ENCODE measurements at places on chromosomes 4 and X. TPM values are rescaled to one million over a fixed set of nuclear protein-coding genes. Genes with fewer than 3 reads are reported as not detected.
A peak's percentile ranks its signal among the peaks of the same experiment; 100 is the strongest.

Gene SPP1
- polyA plus RNA-seq = 1.3 TPM

GRCh38 chr4:15410750-15411149 lies 17.1 kb upstream of the C1QTNF7 start:
- DNase-seq = no peak

Gene TMEM154
- 22.9 TPM for polyA plus RNA-seq

- peak; percentile 70 for DNase-seq
Measured at GRCh38 chrX:48179691-48180090, 16.9 kb downstream of the SSX5 start.

- DNase-seq = no peak
Measured at GRCh38 chrX:103073467-103073866, 9.5 kb upstream of the BEX1 start.

DNA sequence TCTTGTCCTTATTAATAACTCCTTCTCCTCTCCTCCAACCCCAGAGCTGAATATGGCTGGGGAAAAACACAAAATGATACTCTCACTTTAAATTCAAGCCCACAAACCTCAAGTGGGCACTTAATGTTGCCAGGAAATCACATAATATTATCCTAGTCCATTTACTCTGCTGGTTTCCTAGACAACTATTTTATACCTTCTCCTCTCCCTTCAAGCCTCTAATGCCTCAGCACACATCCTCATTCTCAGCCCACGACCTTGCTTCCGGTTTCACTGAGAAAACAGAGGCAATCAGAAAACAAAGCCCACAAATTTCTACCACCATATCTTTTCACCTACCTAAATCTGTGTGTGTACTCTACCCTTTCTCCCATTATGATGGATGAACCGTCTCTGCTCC lies 12.1 kb upstream of the CLCN5 start:
- no peak for DNase-seq

GRCh38 chrX:114819509-114819908 lies 197.9 kb downstream of the IL13RA2 start:
- no peak for DNase-seq

GRCh38 chrX:39451046-39451445 lies 646.7 kb downstream of the BCOR start:
- DNase-seq = no peak

DNA sequence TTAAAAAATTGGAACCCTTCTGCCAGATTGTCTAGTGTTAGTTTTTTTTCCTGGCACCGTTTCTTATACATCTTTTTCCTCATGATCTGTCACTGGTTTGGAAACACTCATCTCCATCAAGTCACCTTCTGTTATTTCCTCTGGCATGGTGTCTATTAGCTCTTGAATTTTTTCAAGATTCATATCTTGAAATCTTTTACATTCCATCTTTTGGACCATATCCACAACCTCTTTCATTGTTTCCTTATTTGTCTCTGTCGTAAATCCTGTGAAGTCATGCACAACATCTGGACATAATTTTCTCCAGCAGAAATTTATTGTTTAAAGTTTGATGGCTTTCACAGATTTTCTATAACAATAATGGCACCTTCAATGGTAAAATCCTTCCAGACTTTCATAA lies 10.2 kb upstream of the TMEM185A start:
- DNase-seq = no peak

DNA sequence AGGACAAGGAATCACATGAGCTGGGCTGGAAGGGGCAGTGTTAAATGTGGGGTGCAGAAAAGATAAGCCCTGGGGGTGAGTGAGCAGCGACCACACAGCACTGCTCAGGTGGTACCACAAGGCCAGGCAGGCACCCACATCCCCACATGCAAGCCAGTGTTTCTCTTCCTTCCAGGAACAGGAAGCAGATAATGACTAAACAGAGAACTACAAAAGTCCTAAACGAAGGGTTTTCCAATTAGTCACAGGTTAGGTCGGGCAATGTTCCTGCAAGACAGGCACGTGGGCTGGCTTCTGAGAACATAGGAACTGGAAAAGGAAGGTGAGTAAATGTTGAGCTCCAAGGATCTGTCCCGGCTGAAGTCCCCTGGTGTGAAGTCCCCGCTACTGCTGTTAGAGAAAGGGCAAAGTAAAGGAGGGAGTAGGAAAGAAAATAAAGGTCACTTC lies 19.5 kb downstream of the RELL1 start:
- DNase-seq = peak; percentile 92

GRCh38 chr4:115972967-115973366 lies 859.5 kb upstream of the NDST4 start:
- DNase-seq = no peak

DNA sequence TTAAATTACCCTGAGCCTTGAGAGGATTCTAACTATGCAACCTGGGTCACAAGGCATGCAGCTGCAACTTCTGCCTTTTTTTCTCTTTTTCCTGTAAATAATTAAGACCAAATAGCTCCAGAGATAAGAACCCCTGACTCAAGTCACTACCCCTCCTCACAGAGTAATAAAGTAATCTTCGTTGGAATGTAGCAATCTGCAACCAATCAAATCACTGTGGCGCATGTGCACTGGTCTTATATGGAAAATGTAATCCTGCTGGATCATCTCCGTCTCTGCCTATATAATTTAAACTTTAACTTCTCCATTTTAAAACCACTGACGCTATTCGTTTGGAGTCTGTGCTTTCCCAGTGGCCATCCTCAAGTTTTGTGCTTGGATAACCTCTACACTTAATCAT lies 6.1 kb upstream of the EFHC2 start:
- no peak for DNase-seq

DNA sequence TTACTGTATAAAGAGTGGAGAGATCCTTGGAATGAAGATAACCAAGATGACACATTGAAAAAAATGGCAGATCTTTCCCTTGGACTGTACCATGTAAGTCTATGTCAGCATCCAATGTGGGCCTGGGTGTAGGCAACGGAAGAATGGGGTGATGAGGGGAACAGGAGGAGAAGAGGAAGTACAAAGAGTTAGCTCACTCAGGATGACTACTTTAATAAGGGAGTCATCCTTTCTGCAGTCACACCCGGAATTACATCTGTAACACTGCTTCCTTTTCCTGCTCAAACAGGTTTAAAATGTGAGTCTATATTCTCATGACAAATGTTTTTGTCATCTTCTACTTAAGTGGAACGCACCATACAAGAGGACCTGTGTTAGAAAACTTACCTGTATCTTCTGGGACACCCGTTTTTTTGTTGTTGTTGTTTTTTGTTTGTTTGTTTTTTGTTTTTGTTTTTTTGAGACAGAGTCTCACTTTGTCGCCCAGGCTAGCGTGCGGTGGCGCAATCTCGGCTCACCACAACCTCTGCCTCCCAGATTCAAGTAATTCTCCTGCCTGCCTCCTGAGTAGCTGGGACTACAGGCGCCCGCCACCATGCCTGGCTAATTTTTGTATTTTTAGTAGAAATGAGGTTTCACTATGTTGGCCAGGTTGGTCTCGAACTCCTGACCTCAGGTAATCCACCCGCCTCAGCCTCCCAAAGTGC lies 18.0 kb downstream of the HPSE start:
- peak; percentile 93 for DNase-seq

GRCh38 chr4:185559915-185560281 lies 24.6 kb upstream of the PDLIM3 start:
- peak; percentile 75 for DNase-seq

Gene TRIM60
- not detected for polyA plus RNA-seq

- peak; percentile 69 for DNase-seq
Measured at GRCh38 chr4:123495530-123495929, 98.9 kb downstream of the SPRY1 start.

- DNase-seq = no peak
Measured at GRCh38 chrX:81168391-81168790, 33.3 kb downstream of the HMGN5 start.

Gene SLIT2
- polyA plus RNA-seq = 1.9 TPM

DNA sequence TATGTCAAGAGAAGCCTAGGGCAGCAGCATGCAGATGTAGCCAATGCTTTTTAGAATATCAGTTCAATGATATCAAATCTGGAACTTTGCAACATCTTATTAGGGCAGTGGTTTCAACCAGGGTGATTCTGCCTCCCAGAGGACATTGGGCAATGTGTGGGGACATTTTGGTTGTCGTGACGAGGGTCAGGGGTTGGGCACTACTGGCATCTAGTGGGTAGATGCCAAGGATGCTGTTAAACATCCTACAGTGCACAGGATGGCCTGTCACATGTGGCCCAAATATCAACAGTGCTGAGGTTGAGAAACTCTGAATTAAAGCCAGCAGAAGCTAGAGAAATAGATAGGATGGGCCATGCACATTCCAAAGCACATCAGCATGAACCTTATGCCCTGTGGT lies 152.3 kb downstream of the AMELX start:
- no peak for DNase-seq

- no peak for DNase-seq
Measured at GRCh38 chrX:40142417-40142816, 44.7 kb upstream of the BCOR start.

GRCh38 chr4:81620442-81620841 lies 148.7 kb upstream of the RASGEF1B start:
- DNase-seq = peak; percentile 63

Gene PITX2
- 0.03 TPM for polyA plus RNA-seq

- DNase-seq = no peak
Measured at GRCh38 chr4:145879598-145879997, 59.0 kb downstream of the ZNF827 start.

Gene SPARCL1
- polyA plus RNA-seq = 0.01 TPM

Gene CPXCR1
- polyA plus RNA-seq = 0.06 TPM

Gene DRP2
- polyA plus RNA-seq = 0.06 TPM

DNA sequence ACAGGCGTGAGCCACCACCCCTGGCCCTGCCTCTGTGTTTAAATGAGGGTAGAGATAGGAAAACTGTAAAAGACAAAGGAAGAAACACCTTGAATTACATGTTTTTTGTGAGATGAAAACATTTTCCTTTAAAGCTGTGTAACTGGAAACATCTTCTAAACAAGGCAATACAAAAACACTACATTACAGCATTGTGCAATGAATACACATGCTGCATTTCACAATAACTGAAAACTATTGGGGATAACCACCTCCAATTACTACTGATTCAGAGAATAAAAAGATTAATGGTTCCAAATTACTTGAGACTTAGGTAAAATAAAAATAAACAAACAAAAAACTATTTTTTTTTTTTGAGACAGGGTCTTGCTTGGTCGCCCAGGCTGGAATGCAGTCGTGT lies 7.6 kb upstream of the OGT start:
- DNase-seq = no peak

- DNase-seq = no peak
Measured at GRCh38 chr4:46386570-46386969, 3.4 kb downstream of the GABRA2 start.

Gene KLF8
- polyA plus RNA-seq = 14.3 TPM

GRCh38 chrX:84118769-84119168 lies 69.2 kb downstream of the RPS6KA6 start:
- peak; percentile 31 for DNase-seq

DNA sequence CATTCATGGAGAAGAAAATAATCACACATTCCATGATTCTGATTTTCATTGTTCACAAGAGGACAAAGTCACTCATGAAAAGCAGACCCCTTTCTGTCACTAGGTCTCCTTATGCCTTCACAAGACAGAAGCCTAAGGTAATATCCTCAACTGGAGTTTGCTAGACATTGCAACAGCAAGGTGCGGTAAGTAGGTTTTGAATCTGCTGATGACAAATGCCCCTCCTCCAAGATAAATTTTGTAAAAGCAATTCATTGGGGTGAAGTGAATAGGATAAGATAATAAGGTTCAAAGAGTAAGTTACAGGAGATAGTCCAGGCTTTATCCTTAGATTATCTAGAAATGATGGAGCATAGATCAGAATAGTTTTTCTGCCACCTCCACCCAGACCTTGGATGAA lies 16.1 kb upstream of the CYP2U1 start:
- no peak for DNase-seq

Gene RNF128
- polyA plus RNA-seq = 4.1 TPM

DNA sequence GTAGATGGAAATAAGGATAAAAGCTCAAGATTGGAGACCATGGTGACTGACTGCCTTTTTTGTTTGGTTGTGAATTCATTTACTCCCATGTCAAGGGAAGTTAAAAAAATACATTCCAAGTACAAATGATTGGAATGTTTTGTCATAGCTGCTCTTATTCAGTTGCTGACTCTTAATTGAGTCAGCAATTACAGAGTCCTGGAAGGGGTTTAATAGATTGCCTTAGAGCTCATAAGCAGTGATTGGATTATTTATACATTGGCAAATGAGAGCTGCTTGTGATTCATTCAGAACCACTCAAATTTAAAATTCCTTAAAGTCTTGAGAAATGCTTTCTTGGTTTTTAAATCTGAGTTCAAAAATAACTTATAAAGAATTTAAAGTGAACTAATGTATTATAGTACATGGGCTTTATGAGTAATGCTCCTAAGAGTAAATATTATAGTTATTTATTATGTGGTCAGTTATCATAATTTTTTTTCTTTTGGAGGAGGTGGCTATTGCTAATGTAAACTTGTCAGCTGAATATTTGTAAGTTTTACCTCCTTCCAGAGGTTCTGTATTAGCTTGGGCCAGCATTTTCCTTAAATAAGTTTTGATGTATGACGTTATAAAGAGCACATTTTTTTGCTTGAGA lies 13.6 kb downstream of the JADE1 start:
- DNase-seq = peak; percentile 83

GRCh38 chrX:48940404-48940955 lies 16.9 kb downstream of the OTUD5 start:
- no peak for DNase-seq

Gene CXCL11
- polyA plus RNA-seq = 0.06 TPM

Gene MAGEH1
- polyA plus RNA-seq = 7.1 TPM

- DNase-seq = no peak
Measured at GRCh38 chr4:17066236-17066635, 167.8 kb upstream of the LDB2 start.

DNA sequence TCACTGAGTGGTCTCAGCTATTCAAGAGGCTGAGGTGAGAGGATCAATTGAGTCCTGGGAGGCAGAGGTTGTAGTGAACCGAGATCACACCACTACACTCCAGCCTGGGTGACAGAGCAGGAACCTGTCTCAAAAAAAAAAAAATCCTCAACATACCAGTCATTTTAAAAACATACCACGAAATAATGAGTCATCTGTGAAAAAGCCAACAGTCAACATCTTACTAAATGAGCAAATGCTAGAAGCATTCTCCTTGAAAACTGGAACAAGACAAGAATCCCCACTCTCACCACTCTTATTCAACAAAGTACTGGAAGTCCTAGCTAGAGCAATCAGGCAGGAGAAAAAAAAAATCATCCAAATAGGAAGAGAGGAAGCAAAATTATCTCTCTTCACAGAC lies 104.0 kb upstream of the ARHGEF9 start:
- peak; percentile 61 for DNase-seq

DNA sequence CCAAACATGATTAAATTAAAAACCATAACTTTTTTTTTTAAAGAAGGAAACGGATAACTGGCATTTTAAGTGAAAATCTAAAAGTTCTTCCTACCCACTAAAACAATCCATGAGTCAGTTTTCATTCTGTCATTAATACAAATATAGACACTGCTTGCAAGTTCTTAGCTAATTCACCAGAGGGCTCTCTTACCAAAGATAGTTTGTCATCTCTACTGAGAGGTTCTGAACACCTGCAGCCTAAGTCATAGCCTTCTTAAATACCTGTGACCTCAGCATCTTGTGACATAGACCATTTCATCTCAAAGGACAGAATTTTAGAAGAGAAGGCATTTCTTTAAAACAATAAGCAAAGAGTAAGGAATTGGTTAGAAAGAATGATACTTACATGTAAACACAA lies 65.3 kb upstream of the FAM120C start:
- peak; percentile 28 for DNase-seq

Gene UCP1
- polyA plus RNA-seq = not detected

- DNase-seq = no peak
Measured at GRCh38 chrX:133923113-133923512, 62.3 kb downstream of the GPC3 start.
